ENCODE measurements at places on chromosomes 3 and 15.

DNA sequence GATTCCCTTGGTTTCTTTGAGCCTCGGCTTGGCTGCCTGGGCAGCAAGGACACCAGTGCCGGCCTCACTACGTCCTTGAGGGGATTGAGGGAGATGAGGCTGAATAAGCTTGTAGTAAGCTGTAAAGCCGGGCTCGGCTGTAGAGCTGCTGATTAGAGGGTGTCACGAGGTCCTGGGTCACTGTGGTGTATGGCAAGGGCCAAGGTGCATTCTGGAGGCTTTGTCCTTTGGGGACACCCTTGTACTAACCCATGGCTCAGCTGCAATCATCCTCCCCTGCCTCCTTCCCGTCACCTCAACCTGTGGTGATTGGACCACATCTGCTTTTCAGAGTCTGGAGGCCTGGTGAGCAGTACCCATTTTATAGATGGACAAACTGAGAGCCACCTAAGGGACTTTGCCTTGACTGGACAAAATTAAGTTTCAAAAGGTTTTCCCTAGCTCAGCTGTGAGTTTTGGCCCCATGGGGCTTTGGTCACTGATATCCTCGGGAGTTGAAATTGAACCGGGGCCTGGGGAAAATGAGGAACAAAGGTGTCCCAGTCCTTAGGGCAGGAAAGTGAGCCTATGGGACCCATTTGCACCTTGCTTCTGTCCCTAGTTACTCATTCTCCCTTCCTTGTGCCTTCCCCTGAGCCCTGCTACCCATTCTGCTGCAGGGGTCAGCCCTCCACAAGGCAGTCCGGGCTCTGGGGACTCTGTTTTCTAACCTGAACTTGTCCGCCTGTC lies 2.4 kb downstream of the SLC6A6 start:
- no peak for DNase-seq

- DNase-seq: no peak
Measured at GRCh38 chr3:135503760-135504686, 461.5 kb upstream of the PPP2R3A start.

GRCh38 chr15:39442898-39443297 lies 138.0 kb upstream of the THBS1 start:
- no peak for DNase-seq

DNA sequence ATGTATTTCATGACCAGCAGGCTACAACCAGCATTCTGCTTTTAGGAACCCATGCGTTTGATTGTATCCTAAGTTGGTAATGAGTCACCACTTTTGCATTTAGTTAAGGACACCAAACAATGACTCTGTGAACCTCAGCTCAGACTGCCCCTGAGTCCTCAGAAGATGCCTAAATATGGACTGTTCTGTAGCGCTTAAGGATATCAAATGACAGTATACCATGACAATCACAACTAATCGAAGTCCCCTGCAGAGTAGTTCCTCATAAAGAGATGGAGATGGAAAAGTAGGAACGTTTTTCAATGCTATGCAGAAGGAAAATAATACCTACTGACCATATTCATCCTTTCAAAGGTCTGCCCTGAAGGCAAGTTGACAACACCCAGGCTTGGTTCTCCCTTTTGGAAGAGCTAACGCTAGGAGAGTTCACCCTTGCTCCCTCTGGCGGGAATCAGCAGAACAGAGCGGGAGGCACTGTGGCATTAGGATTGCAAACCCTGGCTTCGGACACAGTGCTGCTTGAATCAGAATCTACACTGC lies 508.6 kb downstream of the FHIT start:
- no peak for DNase-seq

DNA sequence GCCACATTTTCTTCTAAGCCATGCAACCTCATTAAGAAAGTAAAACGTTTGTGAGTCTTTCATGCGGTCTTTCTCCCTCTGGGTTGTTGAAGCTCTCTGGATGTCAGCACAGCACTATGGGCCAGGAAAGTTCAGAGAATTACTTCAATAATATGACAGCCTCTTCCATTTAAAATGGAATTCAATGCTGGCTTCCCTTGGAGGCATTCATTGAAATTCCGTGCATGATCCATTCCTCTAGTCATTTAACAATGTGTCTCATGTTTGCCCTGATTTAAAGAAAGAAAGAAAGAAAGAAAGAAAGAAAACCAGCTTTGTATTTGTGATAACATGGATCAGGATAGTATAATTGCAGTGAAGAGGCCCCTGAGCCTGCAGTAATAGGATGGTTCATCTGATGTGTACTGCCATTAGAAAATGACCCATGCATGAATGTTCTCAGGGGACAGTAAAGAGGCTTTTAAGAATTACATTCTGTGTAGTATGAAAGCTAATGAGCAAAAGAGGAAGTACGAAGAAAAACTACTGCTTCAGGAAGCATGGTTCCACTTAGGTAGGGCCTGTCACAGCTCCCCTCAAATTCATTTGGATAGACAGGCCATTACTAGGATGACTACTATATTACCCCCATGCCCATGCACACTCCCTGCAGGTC lies 146.0 kb downstream of the ARPP21 start:
- no peak for DNase-seq

GRCh38 chr3:8529738-8530525 lies 28.3 kb downstream of the LMCD1 start:
- DNase-seq: no peak

- DNase-seq: no peak
Measured at GRCh38 chr3:186612721-186613636, at the start of gene AHSG. Gene AHSG (plus strand): TSS chr3:186613060. CDS start chr3:186613142, 82 bp downstream.

- no peak for DNase-seq
Measured at GRCh38 chr15:40452296-40453090, 11.7 kb downstream of the BAHD1 start.

DNA sequence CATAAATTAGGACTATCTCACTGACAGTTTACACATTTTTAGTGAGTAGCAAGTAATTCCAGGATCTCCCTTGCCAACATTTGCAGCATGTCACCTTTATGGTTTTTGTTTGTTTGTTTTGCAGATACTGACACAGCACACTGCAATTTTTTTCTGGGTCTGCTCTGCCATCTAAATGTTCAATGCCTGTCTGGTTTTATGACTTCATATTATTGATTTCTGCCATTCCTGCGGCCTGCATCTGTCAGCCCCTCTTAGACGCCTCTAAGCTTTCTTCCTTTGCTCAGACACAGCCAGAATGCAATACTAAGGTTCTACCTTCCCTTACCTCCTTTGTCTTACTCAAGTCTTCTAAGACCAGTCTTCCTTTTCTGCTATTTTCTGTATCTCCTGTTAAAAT lies 321.2 kb upstream of the AZI2 start:
- DNase-seq: no peak

DNA sequence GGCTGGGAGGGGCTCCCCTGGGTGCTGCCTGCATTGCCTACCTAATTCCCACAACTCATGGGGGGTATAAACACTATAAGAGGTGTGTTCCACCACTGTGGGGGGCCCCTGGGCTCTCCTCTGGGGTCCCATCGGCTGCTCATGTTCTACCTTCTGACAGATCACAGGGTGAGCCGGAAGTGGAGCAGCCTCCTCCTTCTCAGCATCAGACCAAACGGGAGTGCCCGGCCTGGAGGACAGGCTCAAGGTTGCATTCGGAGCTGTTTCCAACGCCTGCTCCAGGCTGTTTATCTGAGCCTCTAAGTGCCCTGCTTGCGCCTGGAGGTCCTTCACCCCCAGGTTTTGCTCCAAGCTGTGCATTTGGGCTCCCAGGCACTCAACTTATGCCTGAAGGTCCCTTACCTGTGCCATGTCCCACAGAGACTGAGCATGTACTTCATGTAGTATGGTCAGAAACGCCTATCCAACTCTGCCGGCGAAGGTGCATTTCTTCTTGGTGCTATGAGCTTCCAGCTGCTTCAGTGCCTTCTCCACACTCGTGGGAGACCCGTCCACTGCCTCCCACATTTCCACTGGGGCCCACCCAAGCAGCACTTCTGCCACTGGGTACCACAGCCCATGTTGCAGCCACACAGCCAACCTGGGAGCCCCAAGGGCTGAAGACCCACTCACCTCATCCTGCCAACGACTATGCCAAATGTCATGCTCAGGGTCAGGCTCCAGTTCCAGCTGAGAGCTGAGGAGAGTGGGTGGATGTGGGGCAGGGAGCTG lies 232.1 kb downstream of the IGSF11 start:
- DNase-seq: no peak

DNA sequence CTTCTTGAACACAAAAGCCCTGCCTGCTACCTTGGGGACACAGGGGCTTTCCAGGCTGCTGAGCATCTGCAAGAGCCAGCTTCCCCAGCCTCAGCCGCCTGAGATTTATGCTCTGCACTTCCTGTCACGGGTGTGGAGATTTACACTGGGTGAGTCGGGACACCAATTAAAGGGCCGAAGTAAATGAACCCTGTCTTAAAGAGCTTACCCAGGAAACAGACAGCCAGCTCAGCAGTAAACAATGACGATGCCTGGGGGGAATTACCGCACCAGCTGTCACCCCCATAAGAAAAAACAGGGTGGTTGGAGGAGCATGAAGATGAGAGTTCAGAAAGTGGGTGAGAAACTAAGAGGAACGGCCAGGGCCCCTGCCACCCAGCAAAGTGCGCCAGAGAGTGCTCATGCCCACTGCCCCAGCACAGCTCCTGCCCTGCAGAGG lies 37.5 kb upstream of the IQSEC1 start:
- DNase-seq: no peak

- no peak for DNase-seq
Measured at GRCh38 chr3:69490235-69490634, 104.3 kb upstream of the FRMD4B start.

- no peak for DNase-seq
Measured at GRCh38 chr3:17749281-17749680, 6.8 kb upstream of the TBC1D5 start.

DNA sequence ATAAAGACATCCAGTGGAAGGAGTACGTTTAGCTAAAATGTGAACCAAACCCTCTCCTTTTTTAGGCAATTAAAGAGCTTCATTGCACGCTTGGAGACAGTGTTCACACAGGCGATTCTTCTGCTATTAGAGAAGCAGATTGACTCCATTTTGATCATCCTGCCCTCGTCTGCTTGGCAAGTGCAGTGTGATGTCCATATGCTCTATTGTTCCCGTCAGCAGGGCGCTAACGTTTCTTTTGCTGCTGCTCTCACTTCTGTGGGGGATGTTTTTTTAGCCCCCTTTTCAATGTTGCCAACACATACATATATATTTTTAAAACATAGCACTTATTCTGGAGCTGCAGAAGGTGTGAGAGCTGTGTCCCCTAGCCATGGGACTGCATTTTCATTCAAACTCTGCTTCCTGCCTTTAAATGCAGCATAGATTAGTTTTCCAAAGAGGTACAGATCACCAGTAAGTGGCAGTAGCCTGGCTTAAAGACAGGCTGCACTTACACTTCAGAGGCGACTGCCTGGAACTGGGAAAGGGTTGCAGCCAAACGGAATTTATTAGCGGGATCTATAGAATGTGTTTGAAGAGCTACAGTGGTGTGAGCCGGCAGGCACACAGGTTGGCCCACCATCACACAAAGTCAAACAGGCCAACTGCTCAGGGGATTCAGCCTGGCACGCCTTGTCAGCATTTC lies 292.6 kb upstream of the DPH6 start:
- DNase-seq: no peak

DNA sequence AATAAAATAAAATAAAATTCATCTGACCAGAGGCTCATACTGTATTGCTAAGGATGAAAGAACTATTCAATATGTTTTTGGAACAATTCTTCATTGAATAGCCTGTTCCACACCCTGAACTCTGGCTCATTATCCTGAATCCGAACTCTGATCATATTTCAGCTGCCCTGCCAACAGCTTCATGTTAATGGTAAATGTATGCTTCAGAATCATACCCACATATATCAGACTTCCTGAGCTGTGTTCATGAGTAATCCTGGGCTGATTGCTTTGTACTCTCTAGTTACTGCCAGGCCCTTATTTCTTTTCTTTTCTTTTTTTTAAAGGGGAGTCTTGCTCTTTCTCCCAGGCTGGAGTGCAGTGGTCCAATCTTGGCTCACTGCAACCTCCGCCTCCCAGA lies 11.8 kb downstream of the INO80 start:
- no peak for DNase-seq

- no peak for DNase-seq
Measured at GRCh38 chr15:56215769-56216168, 27.9 kb downstream of the RFX7 start.

GRCh38 chr3:68485051-68485450 lies 447.3 kb downstream of the TAFA4 start:
- no peak for DNase-seq

DNA sequence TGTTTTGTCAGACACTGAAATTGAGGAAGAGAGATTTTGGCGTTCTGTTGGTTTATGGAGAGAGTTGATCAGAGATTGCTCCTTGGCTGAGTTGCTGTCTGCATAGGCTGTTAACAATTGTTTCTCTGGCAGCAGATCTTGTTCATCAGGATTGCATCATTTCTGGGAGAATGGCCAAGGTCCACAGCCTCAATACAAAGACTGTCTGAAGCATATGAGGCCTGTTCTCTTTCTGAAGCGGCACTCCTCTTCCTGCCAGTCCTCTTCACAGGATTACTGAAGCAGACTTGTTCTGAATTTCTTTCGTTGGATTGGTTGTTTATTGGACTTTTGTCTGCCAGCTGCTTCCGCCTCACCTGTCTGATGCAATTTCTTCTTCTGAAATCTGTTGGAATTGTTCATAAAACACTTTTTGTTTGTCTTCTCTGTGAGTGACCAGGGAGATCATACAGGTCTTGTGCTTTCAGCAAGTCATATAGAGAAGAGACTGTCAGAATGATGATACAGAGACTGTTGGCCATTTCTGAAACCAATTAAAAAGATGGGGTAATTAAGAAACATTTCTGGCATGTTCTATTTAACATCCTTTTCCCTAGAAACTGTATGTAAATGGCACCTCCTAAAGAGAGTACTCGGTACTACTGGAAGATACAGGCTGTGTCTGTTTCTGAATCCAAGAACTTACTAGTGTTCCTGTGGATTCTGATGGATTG lies 25.5 kb downstream of the SETD5 start:
- no peak for DNase-seq

DNA sequence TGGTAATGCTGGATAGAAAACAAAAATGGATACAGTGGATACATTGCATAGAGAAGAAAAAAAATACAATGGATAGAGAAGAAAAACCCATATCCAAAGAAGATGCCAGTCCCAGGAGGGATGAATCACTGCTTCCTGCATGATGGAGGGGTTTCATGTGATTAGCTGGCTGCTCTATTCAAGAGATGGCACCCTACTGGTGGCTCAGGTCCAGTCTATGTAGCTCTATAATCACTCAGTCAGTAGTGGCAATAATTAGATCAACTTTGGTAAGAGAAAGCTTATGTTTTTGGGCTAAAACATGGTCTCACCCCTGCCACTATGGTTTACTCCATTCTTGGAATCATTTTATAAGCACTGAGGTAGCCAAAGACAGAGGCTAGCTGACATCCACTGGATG lies 33.7 kb upstream of the NOX5 start:
- no peak for DNase-seq

DNA sequence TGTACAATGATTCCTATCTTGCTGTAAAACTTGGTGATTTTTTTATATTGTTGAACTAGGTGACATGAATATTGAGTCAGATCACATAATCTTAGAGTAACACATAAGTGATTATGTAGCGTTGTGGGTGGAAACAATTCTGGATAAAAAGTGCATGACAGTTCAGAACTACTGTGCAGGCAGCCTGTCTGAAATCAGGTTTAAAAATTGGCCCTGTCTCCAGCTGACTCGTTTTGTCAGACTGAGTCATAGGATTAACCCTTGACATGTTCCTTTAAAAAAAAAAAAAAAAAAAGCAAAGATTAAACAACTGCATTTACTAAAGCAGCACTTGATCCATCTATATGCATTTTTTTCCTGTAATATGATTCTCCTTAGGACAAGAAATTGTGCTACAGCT lies 160.0 kb upstream of the CGNL1 start:
- no peak for DNase-seq

Data from activated CD4-positive, alpha-beta T cell treated with anti-CD3 and anti-CD28 coated beads for 4 hours (primary cell).